Stimulated activated CD4-positive, alpha-beta T cell treated with anti-CD3 and anti-CD28 coated beads, Interleukin-2, amount 100 ng/mL, for 24 hours (primary cell): ENCODE measurements at places on chromosomes 2 and 18.

GRCh38 chr2:27121906-27122305 lies 1.7 kb upstream of the ABHD1 start:
- DNase-seq = no peak

DNA sequence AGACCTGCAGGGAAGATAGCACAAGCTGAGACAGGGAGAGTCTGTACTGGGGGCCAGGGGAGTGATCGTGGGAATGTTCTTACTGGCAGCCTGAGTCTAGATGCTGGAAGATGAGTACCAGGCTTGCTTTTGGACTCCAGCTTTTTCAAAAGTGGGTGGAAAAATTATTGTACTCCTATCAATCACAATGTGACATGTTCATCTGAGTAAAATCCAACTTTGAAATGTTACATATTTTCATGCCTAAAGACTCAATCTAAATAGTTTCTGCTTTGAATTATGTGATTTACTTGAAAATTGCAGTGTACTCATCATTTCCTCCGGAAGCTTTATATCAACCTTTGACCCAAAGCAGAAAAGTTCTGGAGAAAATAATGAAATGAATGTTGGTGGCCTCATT lies 49.7 kb upstream of the ST3GAL5 start:
- DNase-seq = no peak

- no peak for DNase-seq
Observed at GRCh38 chr2:12219761-12220160, 473.3 kb downstream of the LPIN1 start.

DNA sequence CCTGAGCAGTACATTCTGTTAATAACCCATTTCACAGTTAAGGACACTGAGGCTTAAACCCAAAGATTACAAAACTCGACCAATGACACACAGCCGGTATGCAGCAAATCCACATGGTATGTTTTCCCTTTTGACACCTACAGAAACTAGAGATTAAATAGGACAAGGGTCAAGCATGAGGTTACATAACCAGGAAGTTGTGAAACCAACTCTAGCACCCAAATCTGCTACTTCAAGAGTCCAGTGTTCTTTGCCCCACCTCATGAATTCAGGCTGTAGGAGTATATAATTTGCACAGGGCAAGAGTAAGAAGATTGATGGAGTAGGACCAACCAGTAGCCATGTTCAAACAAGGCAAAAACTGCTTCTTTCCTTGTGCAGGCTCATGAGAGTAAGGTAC lies 249.8 kb downstream of the BCL11A start:
- DNase-seq = no peak

- DNase-seq = peak; percentile 83
Observed at GRCh38 chr2:240232961-240233884, 92.8 kb upstream of the OTOS start.

DNA sequence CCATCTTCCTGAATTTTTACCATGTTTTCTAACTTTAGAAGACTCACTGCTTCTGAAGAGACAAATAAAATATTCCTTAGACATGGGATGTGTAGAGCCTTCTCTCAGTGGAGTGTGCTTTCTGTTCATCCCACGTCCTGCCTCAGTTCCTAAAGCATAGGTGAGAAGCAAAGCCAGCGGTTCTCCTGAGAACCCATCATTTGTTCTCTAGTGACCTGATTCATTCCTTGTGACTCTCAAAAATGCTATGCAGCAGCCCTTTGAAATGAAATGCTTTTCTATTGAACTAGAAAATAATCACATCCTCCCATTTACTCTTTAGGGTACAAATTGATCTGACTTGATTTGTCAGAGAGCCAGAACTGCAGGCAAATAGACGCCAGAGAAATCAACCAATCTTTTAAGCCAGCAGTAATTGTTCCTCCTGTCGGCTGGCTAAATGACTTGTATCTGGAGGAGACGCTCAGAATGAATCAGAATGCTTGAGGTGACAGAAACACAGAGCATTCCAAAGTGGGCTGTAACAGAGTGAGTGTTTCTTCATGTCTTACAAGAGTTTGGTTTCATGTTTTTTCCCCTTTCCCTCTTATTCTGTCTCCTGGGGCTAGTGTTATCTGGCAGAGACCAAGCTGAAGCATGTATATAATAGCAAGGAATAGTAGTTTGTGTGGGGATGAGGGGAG lies 81.3 kb upstream of the TMEM178A start:
- DNase-seq = no peak

DNA sequence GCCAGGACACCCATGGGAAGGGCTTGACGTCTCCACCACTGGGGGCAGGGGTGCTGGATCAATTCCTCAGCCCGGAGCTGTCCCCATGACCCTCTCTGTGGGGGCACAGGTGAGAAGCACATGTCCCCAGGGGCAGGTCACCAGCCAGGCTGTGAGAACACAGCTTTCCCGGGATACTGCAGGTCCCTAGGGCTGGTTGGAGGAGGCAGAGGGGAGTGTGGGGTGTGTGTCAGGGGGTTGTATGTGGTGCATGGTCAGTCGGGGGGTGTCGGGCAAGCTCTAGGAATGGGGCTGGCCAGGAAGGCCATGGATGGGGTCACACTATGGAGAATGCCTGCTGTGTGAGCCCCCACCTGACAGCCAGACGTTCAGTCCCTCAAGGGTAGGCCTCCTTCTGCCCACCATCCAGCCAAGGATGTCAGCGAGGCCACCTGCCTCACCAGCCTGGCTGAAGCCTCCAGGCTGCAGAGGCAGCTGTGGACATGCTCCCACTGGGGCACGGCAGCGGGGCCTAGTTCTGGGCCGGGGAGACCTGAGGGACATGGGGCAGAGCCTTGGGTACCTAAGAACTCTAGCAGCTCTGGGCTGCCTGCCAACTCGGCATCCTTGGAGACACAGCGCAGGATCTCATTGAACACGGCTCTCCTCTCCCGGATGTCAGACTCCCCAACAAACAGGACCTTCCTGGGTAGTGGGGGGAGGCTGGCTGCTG lies 10.3 kb downstream of the HS1BP3 start:
- no peak for DNase-seq

GRCh38 chr2:192377173-192377572 lies 182.4 kb upstream of the TMEFF2 start:
- DNase-seq = no peak

GRCh38 chr2:142873831-142874287 lies 3.6 kb upstream of the KYNU start:
- DNase-seq = no peak

DNA sequence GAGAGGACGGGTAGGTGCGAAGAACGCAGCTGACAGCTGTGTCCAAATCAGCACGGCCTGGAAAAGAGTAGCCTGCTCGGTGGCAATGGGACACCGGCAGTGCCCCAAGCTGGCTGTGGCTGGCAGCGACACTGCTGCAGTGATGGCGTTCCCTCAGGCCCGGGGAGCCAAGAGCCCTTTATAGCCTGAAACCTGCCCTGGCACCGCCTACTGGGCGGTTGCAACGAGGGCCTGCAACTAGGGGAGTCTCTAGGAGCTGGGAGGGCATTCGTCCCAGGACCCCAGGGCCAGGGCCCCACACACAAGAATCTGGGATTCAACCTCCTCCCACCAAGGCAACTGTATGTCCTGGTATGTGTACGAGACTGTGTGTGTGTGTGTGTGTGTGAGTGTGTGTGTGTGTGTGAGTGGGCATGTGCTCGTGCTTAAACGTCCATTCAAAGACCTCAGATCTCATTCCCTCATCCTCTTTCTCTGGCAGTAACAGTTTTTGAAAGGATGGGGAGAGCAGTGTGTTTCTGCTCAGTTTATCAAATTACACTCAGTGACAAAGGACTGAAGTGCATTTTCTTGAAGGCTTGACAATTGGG lies 6.8 kb upstream of the CYP26B1 start:
- DNase-seq = no peak

DNA sequence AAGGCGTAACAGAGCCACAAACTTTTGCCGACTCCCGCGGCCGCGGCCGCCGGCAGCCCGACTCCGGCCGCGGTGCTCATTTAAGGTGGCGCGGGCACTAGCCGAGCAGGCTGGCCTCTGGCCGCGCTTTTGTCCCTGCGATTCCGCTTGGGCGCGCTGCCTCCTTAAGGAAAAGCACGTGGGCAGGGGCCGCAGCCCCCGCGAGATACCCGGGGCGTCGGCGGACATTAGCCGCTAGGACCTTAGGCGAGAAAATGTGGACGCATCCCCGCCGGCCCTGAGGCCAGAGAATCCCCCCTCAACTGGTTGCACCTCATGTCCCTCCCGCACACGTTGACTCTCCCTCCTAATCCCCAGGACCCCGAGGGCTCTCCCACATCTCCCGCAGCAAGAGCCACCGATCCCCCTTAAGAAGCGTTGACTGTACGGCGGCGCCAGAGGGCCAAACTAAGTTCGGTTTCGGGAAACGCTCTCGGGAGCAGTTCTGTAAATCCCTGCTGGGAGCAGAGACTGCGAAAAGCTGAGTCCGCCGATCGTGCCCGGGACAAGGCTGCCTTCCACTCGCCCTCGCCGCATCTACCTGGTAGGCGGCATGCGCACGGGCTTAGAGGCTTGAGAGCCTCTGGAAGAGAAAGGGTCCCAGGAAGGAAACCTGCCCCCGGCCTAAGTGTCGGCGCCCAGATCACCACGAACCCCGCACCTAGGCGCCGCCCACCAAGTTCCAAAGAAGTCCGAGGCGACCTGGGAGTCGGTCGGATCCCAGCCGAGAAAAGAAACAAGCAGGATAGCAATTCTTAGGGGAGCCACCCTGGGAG lies 1.8 kb upstream of the SATB2 start:
- DNase-seq = peak; percentile 76

DNA sequence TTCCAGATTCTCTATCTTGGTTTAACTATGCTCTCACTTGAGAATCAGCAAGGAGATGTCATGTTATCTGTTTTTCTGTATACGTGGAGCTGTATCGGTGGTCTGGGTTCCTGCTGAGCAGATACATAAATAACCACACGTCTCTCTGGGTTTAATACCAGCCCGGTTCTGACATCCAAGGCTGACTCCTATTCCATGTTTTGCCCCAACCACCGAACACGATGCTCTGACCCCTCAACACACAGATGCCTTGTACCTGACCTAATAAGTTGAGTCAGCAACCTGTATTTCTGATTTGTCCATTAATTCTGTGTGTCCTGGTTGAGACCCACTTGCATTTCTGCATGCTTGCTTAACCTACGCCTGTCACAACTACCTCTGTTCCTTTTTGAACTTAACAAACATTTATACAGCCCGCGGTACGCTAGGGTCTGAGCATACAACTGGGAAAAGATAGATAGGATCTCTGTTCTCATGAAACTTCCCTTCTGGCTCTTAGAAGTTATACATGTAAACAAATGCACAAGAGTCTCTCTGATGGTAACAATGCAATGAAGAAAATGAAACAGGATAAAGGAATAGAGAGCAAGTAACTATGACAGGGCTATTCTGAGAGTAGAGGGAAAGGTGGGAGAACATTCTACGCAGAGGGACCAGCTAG lies 480.4 kb downstream of the PARD3B start:
- DNase-seq = no peak

- DNase-seq = peak; percentile 51
Observed at GRCh38 chr18:2970772-2971659, 41.9 kb downstream of the LPIN2 start.

DNA sequence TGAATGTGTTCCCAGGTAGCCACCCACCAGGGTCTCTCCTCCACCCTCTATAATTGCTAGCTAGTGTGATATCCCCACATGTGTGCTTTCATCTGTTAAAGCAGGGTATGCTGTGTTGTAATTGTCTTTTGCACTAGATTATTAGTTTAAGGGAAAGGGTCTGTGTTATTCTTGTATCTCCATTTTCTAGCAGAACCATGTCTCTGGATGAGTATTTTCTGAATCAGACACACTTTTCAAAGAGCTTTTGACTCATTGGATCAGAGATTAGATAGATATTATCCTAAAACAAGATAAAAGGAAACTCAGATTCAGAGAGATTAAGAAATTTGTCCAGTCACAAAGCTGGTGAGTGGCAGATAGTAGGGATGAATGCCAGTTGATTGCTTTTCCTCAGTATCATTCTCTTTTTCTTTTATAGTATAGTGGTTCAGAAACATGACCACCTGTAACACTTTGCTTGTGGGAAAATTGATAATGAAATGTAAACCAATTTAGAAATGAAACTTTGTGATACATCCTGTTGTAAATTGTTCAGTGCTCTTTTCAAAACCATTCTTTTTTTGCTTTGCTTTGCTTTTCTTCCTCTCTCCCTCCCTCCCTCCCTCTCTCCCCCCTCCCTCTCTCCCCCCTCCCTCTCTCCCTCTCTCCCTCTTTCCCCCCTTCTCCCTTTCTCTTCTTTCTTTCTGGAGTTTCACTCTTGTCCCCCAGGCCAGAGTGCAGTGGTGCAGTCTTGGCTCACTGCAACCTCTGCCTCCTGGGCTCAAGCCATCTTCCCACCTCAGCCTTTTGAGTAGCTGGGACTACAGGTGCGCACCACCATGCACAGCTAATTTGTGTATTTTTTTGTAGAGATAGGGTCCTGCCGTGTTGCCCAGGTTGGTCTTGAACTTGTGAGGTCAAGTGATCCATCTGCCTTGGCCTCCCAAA lies 7.4 kb downstream of the MIB1 start:
- no peak for DNase-seq

DNA sequence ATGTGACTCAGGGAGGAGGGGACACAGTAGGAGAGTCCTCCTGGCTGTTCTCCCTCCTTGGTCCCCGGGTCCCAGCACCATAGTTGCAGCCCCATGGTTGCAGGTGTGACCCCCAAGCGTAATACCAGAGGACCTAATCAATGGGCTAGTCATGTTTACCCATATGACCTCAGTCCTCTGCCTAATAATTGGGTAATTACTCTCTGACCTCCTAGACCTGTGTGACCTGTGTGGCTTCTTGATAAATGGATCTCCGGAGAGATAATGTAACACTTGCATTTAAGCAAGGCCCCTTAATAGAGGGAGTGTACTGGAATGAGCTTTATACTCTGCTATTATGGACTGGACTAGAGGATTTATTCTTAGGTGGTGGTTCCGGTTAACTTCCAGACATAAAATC lies 32.2 kb upstream of the GMCL1 start:
- no peak for DNase-seq

GRCh38 chr2:191230174-191230573 lies 15.0 kb upstream of the MYO1B start:
- no peak for DNase-seq

DNA sequence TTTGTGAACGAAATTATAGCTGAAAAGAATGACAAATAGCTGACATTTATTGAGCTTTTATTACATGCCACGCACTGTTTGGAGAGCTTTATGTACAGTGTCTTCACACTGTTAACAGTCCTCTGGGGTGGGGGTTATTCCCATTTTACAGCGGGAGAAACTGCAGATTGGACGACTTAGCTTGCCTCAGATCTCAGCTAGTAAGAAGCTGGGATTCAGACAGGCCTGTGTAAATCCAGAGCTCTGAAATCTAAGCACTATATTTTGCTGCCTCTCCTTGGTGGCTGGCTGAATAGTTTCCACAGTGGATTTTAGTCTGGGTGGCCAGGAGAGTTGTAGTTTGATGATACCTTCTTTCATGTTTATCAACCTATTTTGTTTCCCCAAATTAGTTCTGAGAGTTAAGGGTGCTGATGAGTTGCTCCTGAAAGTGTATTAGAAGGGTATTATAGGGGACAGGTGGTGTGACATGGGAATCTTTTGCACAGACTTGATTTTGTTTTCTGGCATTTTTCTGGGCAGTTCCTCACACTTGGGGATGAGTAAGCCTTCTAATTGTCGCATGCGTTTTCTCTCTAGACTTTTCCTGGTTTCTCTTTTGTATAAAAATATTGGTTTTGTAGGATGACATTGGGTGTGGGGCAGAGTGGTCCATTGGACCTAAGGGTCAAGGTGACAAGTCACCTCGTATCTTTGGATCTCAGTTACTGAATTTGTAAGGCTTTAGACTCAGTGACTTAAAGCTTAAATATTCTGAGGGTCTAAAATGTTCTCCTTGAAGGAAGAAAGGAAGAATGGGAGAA lies 1.5 kb downstream of the ACSL3 start:
- no peak for DNase-seq

- no peak for DNase-seq
Observed at GRCh38 chr2:96656540-96656939, 14.0 kb downstream of the FER1L5 start.
